ENCODE measurements at places on chromosomes 12 and 14.

GRCh38 chr14:105155071-105155651, 13.4 kb downstream of the JAG2 start:
- DNase-seq, result no peak

- DNase-seq, result no peak
These were observed 215.4 kb upstream of the DCN start for GRCh38 chr12:91397866-91398532.

GRCh38 chr12:130970165-130970907, 16.6 kb downstream of the ADGRD1 start:
- no peak for DNase-seq

- no peak for DNase-seq
These were observed 2.0 kb downstream of the PELI2 start for GRCh38 chr14:56120091-56120691.

DNA sequence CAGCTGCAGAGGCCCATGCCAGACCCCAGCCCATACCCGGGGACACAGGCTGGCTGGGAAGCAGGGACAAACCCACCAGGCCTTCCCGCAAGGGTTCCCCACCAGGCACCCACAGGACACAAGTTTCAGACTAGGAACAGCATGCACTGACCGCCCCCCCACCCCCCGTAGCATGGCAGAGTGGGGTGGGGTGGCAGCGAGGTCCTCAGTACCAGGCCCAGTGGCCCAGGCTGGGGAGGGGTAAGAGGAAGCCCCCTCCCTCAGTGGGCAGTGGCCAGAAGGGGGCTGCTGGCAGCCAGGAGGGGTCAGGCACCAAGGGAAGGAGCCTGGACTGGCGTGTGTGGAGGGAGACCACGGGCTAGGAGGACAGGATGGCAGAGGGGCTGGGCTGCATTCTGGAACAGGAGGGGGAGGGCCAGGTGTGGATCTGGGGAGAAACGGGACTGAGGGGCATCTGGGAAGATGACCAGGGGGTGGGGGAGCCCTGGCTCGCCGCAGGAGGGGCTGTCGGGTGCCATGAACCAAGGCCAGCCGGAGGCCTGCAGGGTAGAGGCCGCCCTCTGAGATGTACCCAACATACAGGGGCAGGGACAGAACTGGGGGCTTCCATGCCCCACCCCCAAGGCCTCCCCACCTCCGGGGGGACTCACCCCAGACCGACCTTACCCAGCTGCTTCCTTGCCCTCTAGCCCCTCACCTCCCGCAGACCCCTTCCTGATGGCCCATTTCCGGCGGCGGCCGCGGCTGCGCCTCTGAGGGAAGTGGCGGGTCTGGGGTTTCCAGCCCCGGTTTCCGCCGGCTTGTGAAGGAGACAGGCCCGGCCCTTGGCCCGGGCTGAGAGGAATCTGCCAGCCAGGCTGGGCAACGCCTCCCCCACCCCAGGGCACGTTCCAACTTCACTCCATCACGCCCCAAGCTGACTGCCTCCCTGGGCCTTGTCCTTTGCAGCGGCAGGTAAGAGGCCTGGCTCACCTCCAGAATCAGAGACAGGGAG, 5.6 kb upstream of the JAG2 start:
- no peak for DNase-seq
